ENCODE measurements at places on chromosomes 1 and 21.

DNA sequence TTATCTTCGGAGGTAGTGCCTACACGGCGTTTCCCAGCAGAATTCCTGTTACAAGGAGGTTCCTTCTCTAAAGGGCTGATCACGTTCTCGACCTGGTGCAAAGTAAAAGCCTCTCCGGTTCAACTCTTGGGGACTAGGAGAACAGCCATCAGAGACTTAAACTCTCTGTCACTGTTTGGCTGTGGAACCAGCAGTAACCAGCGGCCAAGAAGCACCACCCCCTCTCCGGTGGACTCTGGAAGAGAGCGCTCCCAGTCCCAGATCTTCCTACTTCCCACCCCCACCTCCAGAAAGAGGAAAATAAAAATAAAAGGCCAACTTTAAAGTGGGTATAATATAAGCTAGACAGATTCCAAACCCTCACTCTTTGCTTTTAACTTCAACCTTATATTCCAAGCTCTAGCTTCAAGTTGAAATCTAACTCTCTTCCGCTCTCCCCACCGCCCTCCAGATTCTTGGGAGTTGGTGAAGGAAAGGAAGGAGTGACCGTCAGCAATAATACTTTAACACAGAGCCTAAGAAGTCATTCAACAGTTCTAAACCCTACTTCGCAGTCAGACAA, 2.9 kb downstream of the BRINP3 start:
- no peak for DNase-seq

DNA sequence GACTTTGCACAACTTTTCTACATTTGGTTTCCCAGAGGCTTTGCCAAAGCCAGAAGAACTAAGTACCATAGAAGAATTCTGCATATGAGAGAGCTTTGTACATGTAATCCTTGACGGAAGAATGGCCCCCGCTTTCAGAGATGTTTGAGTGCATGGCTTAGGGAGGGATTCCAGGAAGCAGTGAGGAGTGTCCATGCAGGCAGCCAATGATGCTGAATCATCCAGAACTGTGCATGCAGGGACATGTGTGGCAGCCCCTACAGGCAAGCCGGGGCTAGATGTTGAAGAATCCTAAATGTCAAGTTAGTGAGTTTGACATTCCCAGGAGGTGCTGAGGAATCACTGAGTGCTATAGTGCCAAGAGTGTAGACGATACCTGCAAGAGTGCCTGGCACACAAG, 9.9 kb upstream of the HAO2 start:
- no peak for DNase-seq

DNA sequence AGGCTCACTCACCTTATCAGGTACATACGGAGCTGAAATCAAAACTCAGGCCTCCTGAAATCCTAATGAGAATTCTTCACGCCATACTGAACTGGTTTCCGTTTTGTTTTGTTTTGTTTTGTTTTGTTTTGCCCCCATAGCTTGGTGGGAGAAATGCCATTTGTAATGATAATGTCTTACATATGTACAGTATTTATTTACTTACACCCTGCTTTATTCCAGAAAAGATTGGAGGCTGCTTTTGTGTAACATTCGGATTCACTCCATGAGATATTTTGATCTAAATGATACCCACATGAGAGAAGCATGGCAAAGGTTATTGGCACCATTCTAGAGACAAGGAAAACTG, 84.7 kb downstream of the EPHB2 start:
- no peak for DNase-seq

GRCh38 chr1:220084460-220084859, 5.1 kb downstream of the BPNT1 start:
- no peak for DNase-seq

DNA sequence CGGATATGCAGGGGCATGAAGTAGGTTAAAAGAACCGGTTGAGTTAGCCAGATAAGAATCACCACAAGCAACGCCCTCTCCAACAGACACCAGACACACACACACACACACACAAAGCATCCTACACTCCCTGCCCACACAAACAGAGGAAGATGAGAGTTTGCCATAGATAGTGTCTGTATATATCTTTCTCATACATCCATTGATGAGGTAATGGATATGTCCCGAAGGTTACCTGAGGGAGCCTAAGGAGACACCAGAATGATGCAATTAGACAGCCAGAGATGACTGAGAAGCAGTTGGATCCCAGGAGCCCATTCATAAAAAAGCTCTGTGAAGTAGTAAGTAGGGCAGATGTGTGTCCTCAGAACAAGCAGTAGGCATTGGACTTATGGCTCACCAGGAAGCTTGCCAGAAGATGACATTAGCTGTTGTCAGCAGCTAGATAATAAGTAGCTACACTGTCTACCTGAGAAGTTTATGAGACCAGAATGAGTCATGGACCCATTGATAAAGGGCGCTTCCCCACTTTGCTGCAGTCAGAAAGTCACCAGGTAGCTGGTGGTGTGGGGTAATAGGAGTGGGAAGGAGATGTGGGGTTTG, 247.0 kb downstream of the KCNT2 start:
- no peak for DNase-seq

DNA sequence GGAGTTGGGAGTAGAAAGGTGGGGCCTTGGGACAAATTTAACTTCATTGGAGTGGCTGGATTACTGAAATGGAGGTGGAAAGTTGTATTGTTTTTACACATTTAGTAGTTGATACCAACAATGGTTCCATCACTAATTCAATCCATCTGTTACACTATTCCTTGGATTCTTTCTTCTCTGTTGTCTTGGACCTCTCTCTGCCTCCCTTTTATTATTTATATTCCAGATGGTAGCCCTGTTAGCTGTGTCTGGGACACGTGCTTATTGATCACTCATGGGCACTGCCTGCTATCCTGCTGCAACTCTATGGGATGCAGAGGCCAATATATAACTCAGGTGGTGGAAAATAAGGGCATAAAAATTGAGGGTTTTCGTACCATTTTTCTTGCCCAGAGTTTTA, 346.3 kb downstream of the PAPPA2 start:
- no peak for DNase-seq

DNA sequence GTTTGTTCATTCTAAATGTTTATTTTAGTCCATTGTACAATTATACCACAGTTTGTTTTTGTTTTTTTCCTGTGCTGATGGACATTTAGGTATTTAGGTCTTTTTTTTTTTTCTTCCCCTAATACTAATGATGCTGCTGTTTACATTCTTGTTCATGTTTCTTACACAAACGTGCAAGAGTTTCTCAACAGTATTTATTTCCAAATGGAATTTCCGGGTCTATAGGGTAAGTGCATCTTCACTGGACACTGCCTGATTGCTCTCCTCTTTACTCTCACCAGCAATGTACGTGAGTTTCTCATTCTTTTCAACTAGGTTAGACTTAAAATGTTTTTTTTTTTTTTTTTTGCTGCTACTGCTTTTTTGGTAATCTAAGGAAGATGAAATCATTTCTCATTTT, 122.7 kb downstream of the PPP1R12B start:
- DNase-seq = no peak

GRCh38 chr1:95263450-95263849, 29.4 kb downstream of the RWDD3 start:
- DNase-seq = no peak

- no peak for DNase-seq
These were observed 11.4 kb upstream of the MNDA start for GRCh38 chr1:158819461-158820443.

All from iPS-NIHi11 (cell line).